Stimulated activated CD4-positive, alpha-beta T cell treated with anti-CD3 and anti-CD28 coated beads, Interleukin-4, amount 100 ng/mL, for 4 hours (primary cell): ENCODE measurements at places on chromosomes 12 and 14.

- DNase-seq: no peak
Measured at GRCh38 chr14:56334458-56334857, 216.2 kb downstream of the PELI2 start.

DNA sequence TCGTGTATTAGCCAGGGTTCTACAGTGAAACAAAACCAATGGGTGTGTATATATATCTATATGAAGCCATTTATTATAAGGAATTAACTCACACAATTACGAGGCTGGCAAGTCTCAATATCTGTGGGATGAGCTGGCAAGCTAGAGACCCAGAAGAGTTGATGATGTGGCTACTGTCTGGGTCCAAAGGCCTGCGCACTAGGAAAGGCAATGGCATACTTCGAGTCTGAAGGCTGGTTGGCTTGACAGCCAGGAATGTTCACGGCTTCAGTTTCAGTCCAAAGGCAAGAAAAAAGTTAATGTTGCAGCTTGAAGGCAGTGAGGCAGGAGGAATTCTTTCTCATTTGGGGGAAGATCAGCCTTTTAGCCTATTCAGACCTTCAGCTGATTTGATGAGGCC lies 893.3 kb upstream of the LRFN5 start:
- DNase-seq: no peak

- no peak for DNase-seq
Measured at GRCh38 chr12:123045678-123046077, 65.2 kb downstream of the ARL6IP4 start.

DNA sequence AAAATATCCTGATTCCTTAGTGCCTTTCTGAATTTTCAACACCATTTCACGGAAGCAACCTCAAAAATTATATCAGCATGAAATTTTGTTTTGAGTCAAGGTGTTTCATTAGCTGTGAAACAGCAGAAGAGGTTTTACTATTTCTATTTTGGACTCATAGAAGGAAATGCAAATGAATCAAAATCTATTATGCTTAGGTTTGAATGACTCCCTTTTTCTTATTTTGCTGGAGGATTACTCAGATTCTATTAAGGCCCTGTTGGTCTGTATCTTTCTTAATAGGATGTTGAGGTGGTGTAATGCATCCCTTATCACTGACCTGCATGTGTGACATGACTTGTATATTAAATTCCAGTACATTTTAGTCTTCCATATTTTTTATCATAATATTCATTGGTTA lies 165.8 kb downstream of the TMTC2 start:
- no peak for DNase-seq

- DNase-seq: no peak
Measured at GRCh38 chr12:16568873-16569272, 37.1 kb downstream of the LMO3 start.
